ENCODE measurements at places on chromosomes 6 and 20. TPM values are rescaled to one million over a fixed set of nuclear protein-coding genes. Genes with fewer than 3 reads are reported as not detected.

GRCh38 chr6:88403486-88403885, 237.3 kb upstream of the CNR1 start:
- no peak for DNase-seq

GRCh38 chr6:81242624-81243023, 509.9 kb downstream of the TENT5A start:
- DNase-seq = no peak

DNA sequence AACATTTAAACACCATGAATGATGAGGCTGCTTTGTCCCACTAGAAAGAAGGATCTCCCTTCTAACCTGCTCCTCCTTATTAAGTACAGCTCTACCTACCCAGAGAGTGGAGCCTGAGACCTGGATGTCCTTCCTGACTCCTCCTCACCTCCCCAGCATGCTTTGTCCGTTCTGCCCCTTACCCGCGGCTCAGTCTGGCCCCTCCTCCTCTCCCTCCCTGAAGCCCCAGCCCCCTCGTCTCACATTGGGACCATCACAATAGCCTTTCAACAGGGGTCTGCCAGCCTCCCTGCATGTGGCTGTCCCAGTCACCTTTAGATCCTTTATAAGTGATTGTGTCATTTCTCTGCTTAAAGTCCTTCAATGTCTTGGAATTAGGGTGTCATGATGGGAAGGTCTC, 72.5 kb downstream of the DZANK1 start:
- no peak for DNase-seq

DNA sequence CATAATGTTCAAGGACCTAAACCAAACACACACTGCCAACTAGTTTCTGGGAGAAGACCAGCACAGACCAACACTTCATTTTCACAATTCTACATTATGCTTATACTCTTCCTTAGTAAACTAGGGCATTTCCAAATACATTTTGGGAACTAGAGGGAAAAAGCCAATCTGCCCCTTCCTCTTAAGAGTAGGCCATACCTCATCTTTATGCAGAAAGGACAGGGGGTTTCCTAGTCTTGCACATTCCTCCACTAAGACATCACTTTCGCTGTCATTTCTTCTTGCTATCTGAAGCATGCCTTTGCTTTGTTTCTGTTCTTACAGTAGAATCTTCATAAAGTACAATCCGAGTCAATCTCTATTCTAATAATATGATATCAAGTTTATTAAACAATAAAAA, 105.7 kb downstream of the SMLR1 start:
- DNase-seq = no peak

DNA sequence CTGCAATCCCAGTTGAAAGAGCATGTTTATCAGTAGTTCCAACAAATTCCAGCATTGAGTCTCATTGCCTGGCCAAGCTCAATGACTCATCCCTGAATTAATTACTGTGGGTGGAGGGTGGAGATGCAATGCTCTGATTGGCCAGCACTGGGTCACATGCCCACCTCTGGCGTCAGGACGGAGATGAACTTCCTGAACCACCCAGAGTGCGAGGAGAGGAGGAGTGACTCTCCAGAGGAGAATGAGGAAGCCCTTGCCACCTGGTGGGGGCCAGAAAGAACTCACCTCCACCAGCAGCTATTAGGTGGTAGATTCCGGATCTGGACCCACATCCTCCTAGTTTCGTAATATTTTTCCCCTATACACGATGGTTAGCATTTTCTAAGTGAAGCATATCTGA, 283.9 kb downstream of the TBC1D7 start:
- DNase-seq = no peak

- DNase-seq = no peak
Observed at GRCh38 chr6:136666041-136666440, 115.8 kb upstream of the MAP7 start.

- DNase-seq = no peak
Observed at GRCh38 chr20:21166801-21167200, 40.9 kb downstream of the KIZ start.

- no peak for DNase-seq
Observed at GRCh38 chr6:56347526-56347925, 100.1 kb upstream of the COL21A1 start.

DNA sequence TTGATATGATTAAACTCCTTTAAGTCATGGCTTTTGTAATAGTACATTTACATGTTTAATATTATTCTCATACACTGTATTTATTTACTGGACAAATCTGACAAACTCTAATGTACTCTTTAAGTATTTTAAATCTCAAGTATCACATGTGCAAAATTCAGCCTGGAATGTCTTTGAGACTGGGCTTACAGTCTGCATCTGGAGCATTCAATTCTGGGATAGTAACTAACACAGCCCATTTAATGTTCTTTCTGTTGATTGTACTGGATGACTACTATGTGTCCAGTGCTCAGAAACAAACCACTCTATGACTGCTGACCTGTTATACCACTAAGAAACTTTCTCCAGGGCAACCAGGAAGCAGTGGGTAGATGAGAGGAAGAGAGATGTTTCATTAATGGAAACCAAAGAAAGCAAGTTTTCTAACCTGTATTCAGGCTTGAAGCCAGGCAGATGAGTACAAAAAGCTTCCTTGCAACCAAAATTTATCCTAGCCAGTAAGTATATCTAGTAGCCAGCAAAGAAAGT, 26.8 kb downstream of the FBXL4 start:
- DNase-seq = no peak

DNA sequence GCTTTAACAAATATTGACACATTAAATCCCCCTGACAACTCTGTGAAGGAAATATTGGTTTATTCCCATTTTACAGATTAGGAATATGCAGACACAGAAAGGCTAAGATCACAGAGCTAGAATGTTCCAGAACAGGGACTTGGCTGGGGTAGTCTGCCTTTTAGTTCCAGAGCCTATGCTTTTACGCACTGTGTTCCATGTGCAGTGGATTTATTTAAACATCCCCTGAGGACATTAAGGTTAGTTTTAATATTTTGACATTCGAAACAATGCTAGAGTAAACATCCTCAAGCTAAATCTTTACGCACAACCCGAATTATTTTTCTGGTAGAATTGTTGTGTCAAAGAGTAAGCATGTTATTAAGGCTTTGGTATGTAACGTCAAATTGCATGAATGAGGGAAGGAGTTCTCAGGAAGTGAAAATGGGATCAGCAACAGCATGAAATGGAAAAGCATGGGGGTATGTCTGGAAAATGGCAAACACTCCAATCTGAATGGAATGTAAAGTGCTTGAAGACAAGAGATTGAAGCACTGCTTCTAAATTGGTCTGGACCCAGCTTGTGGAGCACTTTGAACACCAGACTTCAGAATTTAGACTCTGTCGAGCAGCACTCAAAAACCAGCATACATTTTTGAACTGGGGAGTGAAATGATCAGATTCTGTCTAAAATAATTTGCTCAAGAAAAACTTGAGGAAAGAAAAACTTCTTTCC, 429.9 kb downstream of the CD83 start:
- no peak for DNase-seq

- DNase-seq = no peak
Observed at GRCh38 chr6:40042232-40042631, 108.0 kb upstream of the MOCS1 start.

DNA sequence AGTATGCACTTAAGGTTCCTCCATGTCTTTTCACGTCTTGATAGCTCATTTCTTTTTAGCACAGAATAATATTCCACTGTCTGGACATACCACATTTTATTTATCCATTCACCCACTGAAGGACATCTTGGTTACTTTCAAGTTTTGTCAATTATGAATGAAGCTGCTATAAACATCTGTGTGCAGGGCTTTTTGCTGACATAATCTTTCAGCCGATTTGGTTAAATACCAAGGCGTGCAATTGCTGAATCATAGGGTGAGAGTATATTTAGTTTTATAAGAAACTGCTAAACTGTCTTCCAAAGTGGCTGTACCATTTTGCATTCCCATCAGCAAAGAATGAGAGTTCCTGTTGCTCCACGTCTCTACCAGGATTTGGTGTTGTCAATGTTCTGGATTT, 44.9 kb upstream of the PHACTR2 start:
- no peak for DNase-seq

DNA sequence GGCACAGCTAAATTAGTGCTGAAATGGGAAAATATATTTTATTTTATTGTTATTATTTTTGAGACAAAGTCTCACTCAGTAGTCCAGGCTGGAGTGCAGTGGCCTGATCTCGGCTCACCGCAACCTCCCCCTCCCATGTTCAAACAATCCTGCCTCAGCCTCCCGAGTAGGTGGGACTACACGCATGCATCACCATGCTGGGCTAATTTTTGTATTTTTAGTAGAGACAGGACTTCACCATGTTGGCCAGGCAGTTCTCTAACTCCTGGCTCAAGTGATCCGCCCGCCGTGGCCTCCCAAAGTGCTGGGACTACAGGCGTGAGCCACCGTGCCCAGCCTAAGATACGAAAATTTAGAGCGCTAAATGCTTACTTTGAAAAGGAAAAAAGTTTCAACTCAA, 4.8 kb downstream of the RAB23 start:
- no peak for DNase-seq

DNA sequence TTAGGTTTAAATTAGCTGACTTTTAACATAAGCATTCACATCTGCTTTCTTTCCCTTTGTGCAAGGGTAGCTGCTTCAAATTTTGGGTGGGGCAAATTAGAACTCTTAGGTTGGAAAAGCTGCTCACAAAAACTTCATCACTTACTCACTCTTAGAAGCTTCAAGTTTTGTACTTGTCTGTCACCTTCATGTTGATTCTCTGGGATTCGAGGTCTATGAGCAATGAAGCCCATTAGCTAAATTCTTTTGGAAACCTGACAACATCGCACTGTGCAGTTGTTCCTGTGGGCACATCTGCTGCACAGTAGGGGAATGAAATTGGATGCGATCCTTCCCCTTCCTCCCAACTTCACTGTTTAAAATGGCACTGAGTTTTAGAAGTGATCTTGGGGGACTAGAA, 156.1 kb downstream of the UBE3D start:
- DNase-seq = no peak

The PRL gene
- total RNA-seq = not detected
